Activated CD8-positive, alpha-beta T cell treated with anti-CD3 and anti-CD28 coated beads for 36 hours (primary cell): ENCODE measurements at places on chromosomes 3 and 15. TPM values are rescaled to one million over a fixed set of nuclear protein-coding genes. Genes with fewer than 3 reads are reported as not detected.

GRCh38 chr15:48712546-48712945, 67.0 kb upstream of the FBN1 start:
- peaks cover 25% of the 10 kb centered on the region for H3K36me3 ChIP-seq
- no peaks in the 10 kb centered on the region for H3K27me3 ChIP-seq
- DNase-seq, result no peak
- H3K27ac ChIP-seq, result no peak overlapping the region
- H3K4me3 ChIP-seq, result no peak overlapping the region

- H3K4me3 ChIP-seq, result no peak overlapping the region
- no peaks in the 10 kb centered on the region for H3K27me3 ChIP-seq
- H3K4me1 ChIP-seq, result no peaks in the 10 kb centered on the region
- H3K36me3 ChIP-seq, result no peaks in the 10 kb centered on the region
- DNase-seq, result no peak
Measured at GRCh38 chr3:63092515-63092914, 185.6 kb upstream of the SYNPR start.

The CSPG4 gene
- total RNA-seq, result not detected

The EFHB gene
- 0.69 TPM for total RNA-seq

The CFAP161 gene
- not detected for total RNA-seq

- DNase-seq, result no peak
- no peak overlapping the region for H3K27ac ChIP-seq
- no peaks in the 10 kb centered on the region for H3K27me3 ChIP-seq
- peaks cover 2% of the 10 kb centered on the region for H3K4me1 ChIP-seq
- no peak overlapping the region for H3K4me3 ChIP-seq
Measured at GRCh38 chr15:81050805-81051204, 50.1 kb downstream of the TLNRD1 start.

The SAMMSON gene
- not detected for total RNA-seq

DNA sequence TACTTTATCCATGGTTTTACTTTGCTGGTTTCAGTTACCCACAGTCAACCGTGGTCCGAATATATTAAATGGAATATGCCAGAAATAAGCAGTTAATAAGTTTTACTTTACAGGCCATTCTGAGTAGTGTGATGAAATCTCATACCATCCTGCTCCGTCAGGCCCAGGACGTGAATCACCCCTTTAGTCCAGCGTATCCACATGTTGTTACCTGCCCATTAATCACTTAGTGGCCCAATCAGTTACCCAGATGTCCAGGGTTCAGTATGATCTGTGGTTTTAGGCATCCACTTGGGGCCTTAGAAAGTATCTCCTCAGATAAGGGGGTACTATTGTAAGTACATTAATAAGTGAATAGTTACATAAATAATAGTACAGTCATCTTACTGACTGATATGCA, 88.0 kb downstream of the TTBK2 start:
- H3K27me3 ChIP-seq, result no peaks in the 10 kb centered on the region
- no peak overlapping the region for H3K4me3 ChIP-seq
- H3K27ac ChIP-seq, result no peak overlapping the region
- H3K4me1 ChIP-seq, result no peaks in the 10 kb centered on the region
- H3K36me3 ChIP-seq, result no peaks in the 10 kb centered on the region
- DNase-seq, result no peak

- H3K4me3 ChIP-seq, result no peak overlapping the region
- H3K36me3 ChIP-seq, result no peaks in the 10 kb centered on the region
- H3K4me1 ChIP-seq, result peaks cover 5% of the 10 kb centered on the region
- no peak overlapping the region for H3K27ac ChIP-seq
- DNase-seq, result no peak
Measured at GRCh38 chr15:65391732-65392131, 13.9 kb upstream of the IGDCC3 start.

The CATSPER2 gene
- total RNA-seq, result 6.6 TPM

- peaks cover 27% of the 10 kb centered on the region for H3K27me3 ChIP-seq
- peak; percentile 54 for DNase-seq
- H3K4me3 ChIP-seq, result no peak overlapping the region
- peaks cover 12% of the 10 kb centered on the region for H3K4me1 ChIP-seq
Measured at GRCh38 chr3:19149368-19149767, 1.1 kb downstream of the KCNH8 start.

DNA sequence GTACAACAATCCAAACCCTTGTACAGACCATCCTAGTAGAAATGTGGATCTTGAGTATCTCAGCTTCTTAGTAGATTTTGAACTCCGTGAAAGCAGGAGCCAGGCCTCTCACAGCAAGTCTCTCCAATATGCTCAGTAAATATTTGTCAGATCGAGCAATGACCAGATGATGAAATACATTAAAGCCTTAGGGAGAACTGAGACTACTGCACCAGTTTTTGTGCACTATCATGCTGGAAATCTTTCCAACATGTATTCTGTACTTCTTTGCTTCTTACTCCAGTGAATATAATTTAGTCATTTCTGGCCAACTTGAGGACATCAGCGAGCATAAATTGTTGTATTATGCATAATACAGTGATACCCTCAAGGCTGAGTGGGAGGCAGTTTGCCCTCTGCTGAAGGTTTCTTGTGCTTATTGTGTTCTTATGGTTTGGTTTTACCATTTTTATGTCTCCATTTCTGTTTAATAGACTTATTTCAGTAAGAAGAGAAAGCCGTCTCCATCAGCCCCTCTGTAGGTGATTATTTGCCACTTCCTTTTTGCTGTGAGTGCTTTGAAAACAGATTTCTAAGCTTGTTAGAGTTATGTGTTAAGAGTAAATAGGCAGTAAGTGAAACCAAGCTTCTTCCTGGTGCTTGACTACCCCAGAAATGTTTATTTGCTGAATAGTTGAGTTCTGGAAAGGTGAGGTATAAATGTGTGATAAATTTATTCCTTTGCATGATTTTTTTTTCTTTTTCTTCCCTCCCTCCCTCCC, 147.1 kb downstream of the PGPEP1L start:
- peak overlapping the region; percentile 8 for H3K27ac ChIP-seq
- no peak overlapping the region for H3K4me3 ChIP-seq
- no peaks in the 10 kb centered on the region for H3K36me3 ChIP-seq
- H3K4me1 ChIP-seq, result peaks cover 50% of the 10 kb centered on the region
- no peaks in the 10 kb centered on the region for H3K27me3 ChIP-seq
- DNase-seq, result no peak

- no peak for DNase-seq
- H3K27me3 ChIP-seq, result no peaks in the 10 kb centered on the region
- no peaks in the 10 kb centered on the region for H3K36me3 ChIP-seq
- no peak overlapping the region for H3K4me3 ChIP-seq
Measured at GRCh38 chr3:182233957-182234356, 522.2 kb downstream of the SOX2 start.

GRCh38 chr15:63054281-63054683, 11.7 kb downstream of the TPM1 start:
- peaks cover 4% of the 10 kb centered on the region for H3K36me3 ChIP-seq
- no peak overlapping the region for H3K27ac ChIP-seq
- no peak for DNase-seq
- no peaks in the 10 kb centered on the region for H3K27me3 ChIP-seq
- peaks cover 3% of the 10 kb centered on the region for H3K4me1 ChIP-seq
- H3K4me3 ChIP-seq, result no peak overlapping the region

- DNase-seq, result no peak
- H3K27ac ChIP-seq, result no peak within 1 kb of the TSS
- H3K4me3 ChIP-seq, result no peak within 1 kb of the TSS
- H3K4me1 ChIP-seq, result no peaks in the 10 kb centered on the region
- H3K36me3 ChIP-seq, result no peaks in the 10 kb centered on the region
- peaks cover 12% of the 10 kb centered on the region for H3K27me3 ChIP-seq
Measured at GRCh38 chr3:116445311-116445841, at the start of gene LSAMP. Gene LSAMP, minus strand, starts transcription at chr3:116445487.

The MORC1 gene
- not detected for total RNA-seq

The SPG11 gene
- 68.6 TPM for total RNA-seq

DNA sequence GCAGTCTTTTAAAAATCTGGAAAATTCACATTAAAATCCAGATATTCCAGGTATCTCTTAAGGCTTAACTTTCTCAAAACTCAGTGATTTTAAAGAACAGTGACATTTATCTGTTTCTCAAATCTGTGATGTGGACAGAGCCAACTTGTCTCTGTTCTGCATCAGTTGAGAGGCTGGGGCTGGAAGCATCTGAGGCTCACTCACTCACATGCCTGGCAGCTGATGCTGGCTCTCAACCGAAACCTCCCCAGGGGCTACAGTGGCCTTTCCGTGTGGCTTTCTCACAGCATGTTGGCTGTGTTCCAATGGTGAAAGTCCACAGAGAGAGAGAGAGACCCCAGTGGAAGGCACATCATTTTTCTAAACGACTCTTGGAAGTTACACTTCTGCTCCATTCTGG, 53.5 kb downstream of the CEMIP start:
- H3K27me3 ChIP-seq, result no peaks in the 10 kb centered on the region
- no peaks in the 10 kb centered on the region for H3K36me3 ChIP-seq
- no peak overlapping the region for H3K4me3 ChIP-seq

The UNC13C gene
- not detected for total RNA-seq

GRCh38 chr3:157746391-157746790, 243.2 kb upstream of the VEPH1 start:
- no peaks in the 10 kb centered on the region for H3K27me3 ChIP-seq
- no peaks in the 10 kb centered on the region for H3K4me1 ChIP-seq
- DNase-seq, result no peak
- H3K36me3 ChIP-seq, result no peaks in the 10 kb centered on the region

DNA sequence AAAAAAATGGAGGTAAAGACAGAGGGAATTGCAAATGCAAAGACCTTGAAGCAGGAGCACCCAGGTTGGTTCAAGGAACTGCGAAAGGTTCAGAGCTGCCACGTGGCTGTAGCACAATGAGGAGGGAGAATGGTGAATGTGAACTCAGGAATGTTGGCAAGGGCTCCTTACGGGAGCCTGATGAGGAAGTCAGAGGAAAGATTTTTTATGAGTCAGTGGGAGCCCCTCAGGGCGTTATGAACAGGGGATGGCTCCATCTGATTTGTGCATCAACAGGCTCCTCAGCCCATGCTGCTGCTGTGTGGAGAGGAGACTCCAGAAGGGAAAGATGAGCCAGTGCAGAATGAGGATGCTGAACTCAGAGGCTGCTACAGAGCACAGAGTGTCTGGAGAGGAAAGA, 194.4 kb downstream of the ARRDC4 start:
- H3K27me3 ChIP-seq, result peaks cover 3% of the 10 kb centered on the region
- no peak overlapping the region for H3K4me3 ChIP-seq
- no peaks in the 10 kb centered on the region for H3K4me1 ChIP-seq
- no peaks in the 10 kb centered on the region for H3K36me3 ChIP-seq

DNA sequence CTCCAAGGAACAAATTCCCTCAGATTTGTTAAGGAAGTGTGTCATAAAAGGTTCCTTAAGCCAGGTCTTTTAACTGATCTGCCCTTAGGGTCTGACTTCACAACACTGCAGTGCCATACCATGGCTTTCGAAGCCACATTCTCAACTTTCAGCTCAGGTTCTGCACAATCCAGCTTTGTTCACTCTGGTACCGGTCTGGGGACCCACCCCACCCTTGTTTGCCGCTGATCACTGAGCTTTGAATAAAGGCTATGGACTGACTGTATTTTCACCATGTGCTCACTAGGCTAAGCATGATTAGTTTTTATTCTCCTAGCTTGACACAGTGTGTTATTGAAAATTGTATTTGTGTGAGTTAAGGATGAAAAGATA, 15.9 kb downstream of the SNX1 start:
- H3K4me1 ChIP-seq, result peaks cover 30% of the 10 kb centered on the region
- H3K4me3 ChIP-seq, result no peak overlapping the region
- H3K36me3 ChIP-seq, result peaks cover 14% of the 10 kb centered on the region
- no peak overlapping the region for H3K27ac ChIP-seq
- DNase-seq, result no peak

DNA sequence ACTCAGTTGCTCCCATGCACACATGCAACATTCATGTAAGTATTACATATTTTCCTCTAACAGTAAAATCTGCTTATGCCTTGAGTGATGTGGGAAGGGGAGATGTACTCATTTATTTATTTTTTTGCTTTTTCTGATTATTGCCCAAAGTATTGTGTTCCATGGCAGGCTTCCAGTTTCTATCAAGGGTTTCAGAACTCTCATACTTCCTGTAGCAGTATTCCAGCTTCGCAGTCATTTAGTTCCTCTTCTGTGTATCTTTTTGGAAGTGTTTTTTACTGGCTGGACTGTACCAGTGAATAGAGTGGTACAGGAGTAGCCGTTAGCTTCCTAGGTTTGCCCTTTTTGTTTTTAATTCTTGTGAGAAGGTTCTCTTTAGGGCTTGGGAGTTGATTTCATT, 26.9 kb downstream of the RAB11A start:
- no peaks in the 10 kb centered on the region for H3K27me3 ChIP-seq
- peaks cover 17% of the 10 kb centered on the region for H3K4me1 ChIP-seq
- no peak overlapping the region for H3K27ac ChIP-seq
- no peak overlapping the region for H3K4me3 ChIP-seq
- H3K36me3 ChIP-seq, result peaks cover 20% of the 10 kb centered on the region

DNA sequence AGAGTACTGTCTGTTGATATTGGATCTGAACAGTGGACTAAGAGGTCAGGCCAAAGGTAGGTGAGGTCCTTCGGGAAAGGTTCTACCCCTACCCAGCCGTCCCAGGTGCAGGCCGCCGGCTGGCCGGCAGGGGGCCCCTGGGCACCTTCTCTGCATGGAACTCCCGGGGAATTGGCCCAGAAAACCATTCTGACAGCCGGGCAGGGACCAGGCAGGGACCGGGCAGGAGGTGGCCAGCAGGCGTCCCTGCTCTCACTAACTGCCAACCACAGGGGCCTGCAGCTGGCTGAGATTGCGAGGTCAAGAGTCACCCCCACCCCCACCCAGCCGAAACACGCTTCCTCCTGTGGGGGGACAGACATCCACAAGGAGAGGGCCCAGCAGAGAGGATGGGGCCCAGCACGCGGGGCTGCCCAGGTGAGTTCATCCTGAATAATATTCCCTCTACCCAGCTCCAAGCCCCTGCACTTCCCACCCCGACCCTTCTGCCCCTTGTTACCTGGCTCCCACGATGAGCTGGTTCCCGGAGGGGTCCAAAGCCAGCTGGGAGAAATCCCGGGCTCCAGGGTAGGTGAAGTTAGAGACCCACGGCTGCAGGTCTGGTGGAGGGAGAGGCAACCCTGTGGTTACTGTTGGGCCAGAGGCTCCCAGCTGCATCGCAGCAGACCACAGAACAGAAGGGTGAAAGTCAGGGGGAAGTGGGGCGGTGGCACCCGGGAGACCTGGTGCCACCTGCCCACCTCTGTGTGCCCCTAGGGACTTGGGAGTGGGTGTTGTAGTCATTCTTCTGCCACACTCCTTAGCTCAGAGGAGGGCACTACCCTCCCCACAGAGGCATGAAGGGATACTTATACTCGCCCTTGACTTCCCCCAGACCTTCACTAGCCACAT, 84.4 kb downstream of the SEMA5B start:
- no peak overlapping the region for H3K4me3 ChIP-seq
- H3K4me1 ChIP-seq, result peaks cover 9% of the 10 kb centered on the region
- H3K27me3 ChIP-seq, result peaks cover 3% of the 10 kb centered on the region

GRCh38 chr15:92288755-92289154, 104.9 kb upstream of the ST8SIA2 start:
- H3K4me1 ChIP-seq, result peaks cover 5% of the 10 kb centered on the region
- no peak overlapping the region for H3K27ac ChIP-seq
- no peak for DNase-seq
- no peaks in the 10 kb centered on the region for H3K36me3 ChIP-seq

GRCh38 chr3:86951322-86951721, 39.6 kb downstream of the VGLL3 start:
- DNase-seq, result no peak
- no peaks in the 10 kb centered on the region for H3K27me3 ChIP-seq
- H3K4me1 ChIP-seq, result no peaks in the 10 kb centered on the region

GRCh38 chr3:155744010-155744625, 753 bp downstream of the PLCH1 start:
- DNase-seq, result peak; percentile 53
- H3K4me1 ChIP-seq, result peaks cover 10% of the 10 kb centered on the region
- peak overlapping the region; percentile 75 for H3K4me3 ChIP-seq

- H3K36me3 ChIP-seq, result no peaks in the 10 kb centered on the region
- no peaks in the 10 kb centered on the region for H3K4me1 ChIP-seq
- no peak overlapping the region for H3K27ac ChIP-seq
- H3K27me3 ChIP-seq, result peaks cover 17% of the 10 kb centered on the region
Measured at GRCh38 chr3:184480831-184481230, 80.8 kb upstream of the EPHB3 start.
